ENCODE measurements at places on chromosomes 3 and 15.

GRCh38 chr3:158519776-158520175 is 51.2 kb upstream of the MLF1 start:
- no peak for DNase-seq

- no peak for DNase-seq
These were observed 63.8 kb downstream of the CHSY1 start for GRCh38 chr15:101187820-101188636.

- DNase-seq = no peak
These were observed 29.9 kb upstream of the IL16 start for GRCh38 chr15:81166636-81167305.

GRCh38 chr3:66427951-66428474 is 72.8 kb downstream of the LRIG1 start:
- DNase-seq = no peak

- DNase-seq = no peak
These were observed 63.8 kb downstream of the SLCO2A1 start for GRCh38 chr3:133965906-133966305.
